Suppressor macrophage treated with lipopolysaccharide for 4 hours (primary cell): ENCODE measurements at places on chromosomes 12 and 14.
A peak's percentile ranks its signal among the peaks of the same experiment; 100 is the strongest.

DNA sequence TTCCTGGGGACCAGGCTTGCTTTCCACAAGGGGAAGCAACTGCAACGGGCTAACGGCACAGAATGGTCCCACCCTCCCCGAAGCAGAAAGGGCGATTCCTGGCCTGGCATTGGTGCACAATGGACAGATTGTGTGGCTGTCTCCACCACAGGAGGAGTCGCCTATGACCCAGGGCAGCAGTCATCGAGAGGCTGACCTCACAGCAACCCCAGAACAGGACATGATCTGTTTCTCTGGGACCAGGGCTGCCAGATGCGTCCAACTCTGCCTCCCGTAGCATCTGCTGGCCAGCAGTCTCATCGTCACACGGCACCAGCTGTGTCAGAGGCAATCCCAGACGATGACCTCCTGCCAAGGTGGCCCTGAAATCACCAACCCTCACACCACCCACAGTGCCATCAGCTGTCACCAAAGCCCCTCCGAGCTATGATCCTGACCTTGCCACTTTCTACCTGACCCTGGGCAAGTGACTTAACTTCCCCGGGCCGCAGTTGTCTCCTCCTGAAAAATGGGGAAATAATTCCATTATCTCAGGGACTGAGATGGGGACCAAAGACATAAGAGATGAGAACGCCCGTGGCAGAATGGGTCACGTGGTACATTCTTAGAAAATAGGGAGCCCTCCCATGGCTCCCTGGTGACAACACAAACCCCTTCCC is 86.7 kb downstream of the CHGA start:
- DNase-seq: peak; percentile 68

GRCh38 chr12:6116471-6117021 is 7.9 kb downstream of the VWF start:
- DNase-seq: no peak

- peak; percentile 62 for DNase-seq
Observed at GRCh38 chr12:96456265-96456974, 33.0 kb upstream of the CFAP54 start.

GRCh38 chr14:75442642-75443041 is 14.8 kb downstream of the JDP2 start:
- no peak for DNase-seq

DNA sequence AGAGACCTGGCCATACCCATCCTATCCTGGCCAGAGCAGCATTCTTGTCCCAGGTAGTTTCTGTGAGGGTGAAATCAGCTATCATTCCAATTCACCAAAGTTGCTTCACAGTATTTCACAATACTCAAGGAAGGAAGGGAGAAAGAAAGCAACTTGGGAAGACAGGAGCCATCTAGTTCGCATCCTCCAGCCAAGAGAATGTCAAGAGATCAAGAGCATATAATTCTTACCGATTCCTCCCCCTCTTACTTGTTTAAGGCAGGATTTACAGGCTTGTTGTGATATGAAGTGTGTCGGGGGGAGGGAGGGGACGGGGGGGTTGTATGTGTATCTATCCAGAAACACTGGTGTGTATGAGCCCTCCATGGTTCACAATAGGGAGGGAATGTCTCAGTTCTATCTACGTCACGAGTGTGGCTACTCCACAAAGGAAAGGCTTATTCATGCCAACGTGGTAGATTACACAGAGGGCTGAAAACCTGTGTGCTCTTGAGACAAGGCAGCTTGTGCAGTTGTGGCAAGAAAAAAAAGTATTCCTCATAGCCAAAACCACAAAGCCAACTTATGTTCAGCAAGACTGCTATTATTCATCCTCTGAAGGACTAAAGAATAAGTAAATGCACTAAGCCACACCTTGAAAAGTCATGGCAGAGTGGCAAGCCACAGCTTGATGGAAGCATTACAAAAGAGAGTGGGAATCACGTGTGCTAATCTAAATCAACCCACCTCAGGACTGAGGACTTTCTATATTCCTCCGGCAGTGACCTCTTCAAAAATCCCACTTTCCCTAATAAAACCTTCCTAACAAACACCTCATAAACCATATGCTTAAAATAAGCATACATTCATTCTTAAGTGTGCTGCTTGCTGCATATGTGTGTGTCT is 35.0 kb downstream of the CORO1C start:
- DNase-seq: peak; percentile 84

GRCh38 chr12:9344541-9344940 is 136.3 kb upstream of the PZP start:
- peak; percentile 42 for DNase-seq
